Neural progenitor cell (in vitro differentiated cells): ENCODE measurements at places on chromosomes 5 and 9.

DNA sequence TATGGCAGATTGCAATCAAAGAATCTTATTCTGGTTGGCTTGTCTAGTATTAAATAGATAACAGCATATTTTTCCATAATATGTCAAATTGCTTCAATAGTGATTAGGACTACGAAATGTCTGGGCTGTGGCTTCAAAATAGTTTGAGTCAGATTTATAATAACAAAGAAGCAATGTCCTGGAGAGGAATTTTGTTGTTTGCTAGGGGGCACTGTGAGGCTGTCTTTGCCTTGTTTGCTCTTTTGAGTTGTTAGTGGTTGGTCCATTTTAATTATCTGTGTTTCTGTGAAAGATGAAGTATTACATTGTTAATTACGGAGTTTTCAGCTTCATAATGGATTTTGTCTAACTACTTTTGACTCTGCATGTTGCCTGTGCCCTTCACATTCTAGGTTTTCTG, 713.6 kb downstream of the TLE4 start:
- peak; percentile 9 for DNase-seq

DNA sequence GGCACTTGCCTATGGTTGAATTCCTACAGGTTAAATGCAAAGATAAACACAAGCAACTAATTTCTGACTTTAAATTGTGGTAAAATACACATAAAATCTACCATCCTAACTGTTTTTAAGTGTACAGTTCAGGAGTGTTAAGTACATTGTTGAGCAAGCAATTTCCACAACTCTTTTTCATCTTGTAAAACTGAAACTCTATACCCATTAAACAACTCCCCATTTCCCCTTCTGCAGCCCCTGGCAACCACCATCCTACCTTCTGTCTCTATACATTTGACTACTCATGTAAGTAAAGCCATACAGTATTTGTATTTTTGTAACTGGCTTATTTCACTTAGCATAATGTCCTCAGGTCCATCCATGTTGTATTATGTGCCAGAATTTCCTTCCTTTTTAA, 38.5 kb upstream of the STX17 start:
- DNase-seq: no peak

- no peak for DNase-seq
These were observed 252.8 kb downstream of the FBXL7 start for GRCh38 chr5:15752663-15753285.

DNA sequence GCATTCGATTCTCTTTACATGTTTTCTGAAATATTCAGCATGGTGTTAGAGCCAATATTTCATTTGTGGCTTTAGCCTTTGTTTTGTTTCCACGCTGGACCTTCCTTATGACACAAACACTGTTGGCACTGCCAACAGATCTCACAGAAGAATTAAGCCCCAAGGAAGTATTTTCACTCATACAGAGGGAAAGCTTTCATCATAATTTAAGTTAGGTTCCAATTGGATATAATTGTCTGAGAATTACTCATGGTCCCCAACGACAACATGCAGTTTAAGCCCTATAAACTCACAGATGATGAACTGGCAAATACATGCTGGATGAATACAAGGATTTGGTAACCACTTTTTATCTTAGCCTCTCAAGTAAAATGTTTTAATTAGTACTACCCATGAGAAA, 259.5 kb downstream of the EBF1 start:
- DNase-seq: no peak

- DNase-seq: no peak
These were observed 5.0 kb downstream of the SRD5A1 start for GRCh38 chr5:6638236-6638635.

GRCh38 chr5:180591311-180591887, at the start of gene SCGB3A1:
Gene SCGB3A1, minus strand, starts transcription at chr5:180591499. Its CDS starts 37 bp downstream, at chr5:180591462.
- peak; percentile 31 for DNase-seq

DNA sequence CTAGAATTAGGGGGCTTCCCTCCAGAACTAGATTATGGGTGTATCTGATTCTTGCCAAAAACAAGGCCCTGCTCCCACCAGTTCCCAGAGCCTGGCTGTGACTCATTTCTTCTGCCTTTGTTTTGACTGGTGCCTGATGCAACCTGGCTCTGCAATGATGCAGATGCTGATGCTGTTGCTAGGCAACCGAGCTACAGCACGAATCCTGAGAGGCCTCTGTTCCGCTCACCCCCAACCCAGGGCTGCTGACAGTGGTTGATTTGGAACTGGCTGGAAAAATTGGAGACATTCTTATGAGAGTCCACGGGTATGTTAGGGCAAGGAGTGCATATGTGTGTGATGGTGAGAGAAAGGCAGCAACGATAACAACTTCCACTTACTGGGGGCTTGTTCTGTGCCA, 100.3 kb downstream of the NSG2 start:
- peak; percentile 65 for DNase-seq

GRCh38 chr9:134962973-134963364, 45.3 kb upstream of the FCN1 start:
- DNase-seq: no peak

GRCh38 chr9:38026021-38026809, 42.8 kb downstream of the SHB start:
- no peak for DNase-seq

DNA sequence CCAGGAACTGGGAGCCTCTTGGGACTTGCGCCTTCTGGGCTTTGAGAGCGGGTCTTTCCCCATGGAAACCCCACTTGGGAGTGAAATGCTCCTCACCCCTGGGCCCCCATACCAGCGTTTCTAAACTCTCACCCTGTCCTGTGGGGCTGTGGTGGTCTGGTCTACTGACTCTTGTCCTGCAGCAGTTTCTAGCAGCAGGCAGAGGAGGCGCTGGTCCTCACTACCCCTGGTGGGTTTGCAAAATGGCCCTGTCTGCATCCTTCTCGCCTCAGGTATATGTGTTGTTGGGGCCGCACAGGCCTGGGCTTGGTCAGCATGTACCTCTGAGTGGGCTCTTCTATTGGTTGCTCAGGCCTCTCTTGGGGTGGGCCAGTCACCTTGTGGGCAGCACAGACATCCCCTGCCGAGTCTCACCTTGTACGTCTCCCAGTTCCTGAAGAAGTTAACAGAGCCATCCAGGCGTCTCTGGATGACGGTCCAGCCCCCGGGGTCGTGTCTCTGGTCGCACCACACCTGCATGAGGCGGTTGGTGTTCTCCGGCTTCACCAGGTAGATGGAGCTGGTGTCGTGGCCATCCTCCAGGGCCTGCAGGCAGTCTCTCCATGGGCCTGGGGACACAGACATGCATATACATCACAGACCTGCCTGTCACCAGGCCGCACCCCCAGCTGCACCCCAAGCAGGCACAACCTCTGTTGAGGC, 29.0 kb downstream of the ANGPTL2 start:
- DNase-seq: no peak

GRCh38 chr5:372556-372995, 51.1 kb downstream of the AHRR start:
- DNase-seq: no peak

DNA sequence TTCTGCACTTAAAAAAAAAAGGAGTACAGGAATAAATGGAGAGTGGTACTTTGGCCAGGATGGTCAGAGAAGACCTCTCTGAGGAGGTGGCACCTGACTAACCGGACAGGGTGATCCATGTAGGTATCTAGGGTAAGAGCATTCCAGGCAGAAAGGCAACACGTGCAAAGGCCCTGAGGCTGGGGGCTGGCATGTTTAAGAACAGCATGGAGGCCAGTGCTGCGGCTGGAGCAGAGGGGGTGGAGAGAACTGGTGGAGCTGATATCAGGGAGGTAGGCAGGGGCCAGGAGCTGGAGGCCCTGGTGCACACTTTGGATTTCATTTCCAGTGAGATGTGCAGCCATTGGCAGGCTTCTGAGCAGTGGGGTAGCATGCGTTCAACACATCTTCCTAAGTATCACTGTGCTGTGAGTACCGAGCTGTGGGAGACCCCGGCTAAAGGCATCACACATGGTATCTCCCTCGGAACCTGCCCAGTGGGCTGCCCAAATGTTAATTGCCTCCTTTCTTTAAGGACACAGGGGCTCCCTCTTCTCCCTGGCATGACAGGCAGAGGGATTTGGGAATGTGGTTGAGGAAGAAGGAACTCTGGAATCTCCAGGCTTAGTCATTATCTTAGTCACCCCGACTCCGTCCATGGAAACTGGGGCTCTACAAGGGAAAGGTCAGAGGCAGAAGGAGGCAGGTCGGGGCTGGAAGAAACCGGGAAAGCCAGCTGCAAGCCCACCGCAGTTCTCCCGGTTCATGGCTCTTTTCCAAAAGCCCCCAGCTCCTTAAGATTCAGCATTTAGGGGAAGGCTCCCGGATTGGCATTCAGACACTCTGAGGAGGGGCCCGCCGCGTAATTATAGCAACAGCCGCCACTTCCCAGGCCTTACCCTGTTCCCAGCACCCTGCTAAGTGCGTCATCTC, 18.6 kb downstream of the SLC6A7 start:
- peak; percentile 39 for DNase-seq

DNA sequence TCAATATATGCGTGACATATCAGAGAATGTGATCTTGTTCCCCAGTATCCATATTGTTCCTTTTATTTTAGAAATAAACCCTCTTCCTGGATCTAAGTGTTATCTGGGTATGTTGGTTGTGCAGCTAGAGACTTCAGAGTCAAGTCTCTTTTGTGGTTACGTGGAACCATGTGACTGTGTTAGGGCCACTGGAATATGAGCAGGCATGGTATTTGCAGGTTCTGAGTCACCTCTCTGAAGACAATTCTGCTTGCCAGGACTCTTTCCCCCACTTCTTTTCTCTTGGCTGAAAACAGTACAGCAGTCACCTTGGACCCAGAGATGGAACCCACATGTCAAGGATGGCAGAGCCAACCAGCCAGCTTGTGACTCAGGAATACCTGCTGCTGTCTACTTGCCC, 59.7 kb downstream of the ATP10B start:
- DNase-seq: no peak

GRCh38 chr5:170538096-170538465, 34.3 kb downstream of the KCNIP1 start:
- DNase-seq: no peak

DNA sequence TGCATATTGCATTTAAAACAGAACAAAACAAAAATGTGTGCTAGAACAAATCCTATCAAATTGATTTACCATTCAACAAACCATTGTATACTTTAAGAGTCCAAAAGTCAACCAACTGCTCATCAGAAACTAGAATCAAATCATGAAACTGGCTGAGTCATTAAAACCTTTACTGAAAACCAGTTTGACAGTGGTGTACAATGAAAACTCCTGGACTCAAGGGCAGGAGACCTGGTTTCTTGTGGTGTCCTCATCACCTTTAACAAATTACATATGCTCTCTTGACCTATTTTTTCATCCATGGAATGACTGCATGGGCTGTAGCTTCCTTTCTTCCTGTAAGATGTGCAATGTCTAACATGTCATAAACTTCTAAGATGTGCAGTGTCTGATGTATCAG, 315.3 kb upstream of the SLC30A5 start:
- no peak for DNase-seq

DNA sequence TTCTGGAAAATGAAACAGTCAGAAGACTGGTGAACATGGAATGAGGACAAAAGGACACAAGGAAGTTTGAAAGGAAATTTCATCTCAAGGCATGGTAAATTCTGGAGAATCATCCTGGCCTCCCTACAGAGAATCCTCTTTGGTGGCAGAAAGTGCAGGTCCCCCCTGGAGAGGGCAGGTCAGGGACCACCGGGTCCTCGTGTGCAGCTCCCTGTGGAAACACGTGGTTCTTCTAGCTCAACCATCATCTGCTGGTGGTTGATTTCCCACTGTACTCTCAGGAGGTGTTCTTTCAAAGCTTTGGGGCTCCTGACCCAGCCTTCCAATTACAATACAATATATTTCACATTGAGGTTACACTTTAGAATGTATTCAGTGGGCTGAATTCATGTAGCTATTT, 2.6 kb upstream of the GTF3C5 start:
- no peak for DNase-seq

DNA sequence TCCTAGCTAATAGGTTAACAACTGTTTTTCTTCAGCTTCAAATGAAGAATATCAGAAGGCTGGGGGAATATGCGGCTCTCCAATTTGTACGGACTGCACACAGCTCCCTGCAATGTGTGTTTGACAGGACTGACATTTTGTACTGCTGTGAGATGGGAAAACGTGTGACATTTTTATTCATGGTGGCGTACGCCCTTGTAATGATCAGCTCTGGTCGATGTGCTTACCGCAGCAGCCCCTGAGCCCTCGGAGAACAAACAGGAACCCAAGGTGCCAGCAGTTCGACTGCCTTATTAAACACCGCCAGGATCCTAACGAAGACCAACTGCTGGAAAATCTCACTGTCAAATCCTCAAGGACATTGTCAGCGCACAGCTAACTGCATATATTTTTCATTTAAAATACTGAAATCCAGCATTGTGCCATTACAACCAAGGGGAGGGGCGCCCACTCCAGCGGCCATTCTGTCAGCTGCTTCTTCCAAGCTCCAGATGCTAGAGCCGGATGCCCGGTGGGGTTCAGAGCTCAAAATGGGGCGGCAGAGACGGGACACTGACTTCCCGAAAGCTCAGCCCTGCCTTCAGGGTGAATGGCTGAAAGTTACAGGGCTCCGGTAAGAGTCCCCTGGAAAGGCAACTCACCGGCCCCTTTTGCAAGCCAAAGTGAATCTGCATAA, 66.8 kb downstream of the CRB2 start:
- no peak for DNase-seq

DNA sequence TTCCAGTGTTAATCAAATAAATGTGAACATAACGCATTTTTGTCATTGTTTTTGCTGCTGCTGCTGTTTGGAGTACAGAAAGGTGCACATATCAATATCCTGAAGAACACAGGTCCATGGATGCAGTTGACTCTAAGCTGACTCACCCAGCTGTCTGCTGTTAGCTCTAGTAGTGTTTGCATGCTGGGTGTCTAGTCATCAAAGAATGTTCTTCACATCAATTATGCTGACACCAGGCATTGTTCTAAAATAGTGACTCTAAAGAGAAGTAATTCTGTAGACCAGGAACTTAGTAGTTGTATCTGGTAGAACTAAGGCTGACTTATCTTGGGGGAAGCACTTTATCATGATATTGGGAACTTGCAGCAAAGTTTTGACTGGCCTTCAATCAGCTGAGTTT, 55.7 kb upstream of the DPYSL3 start:
- DNase-seq: no peak

- DNase-seq: no peak
These were observed 166.2 kb downstream of the TMEM38B start for GRCh38 chr9:105860516-105860915.

DNA sequence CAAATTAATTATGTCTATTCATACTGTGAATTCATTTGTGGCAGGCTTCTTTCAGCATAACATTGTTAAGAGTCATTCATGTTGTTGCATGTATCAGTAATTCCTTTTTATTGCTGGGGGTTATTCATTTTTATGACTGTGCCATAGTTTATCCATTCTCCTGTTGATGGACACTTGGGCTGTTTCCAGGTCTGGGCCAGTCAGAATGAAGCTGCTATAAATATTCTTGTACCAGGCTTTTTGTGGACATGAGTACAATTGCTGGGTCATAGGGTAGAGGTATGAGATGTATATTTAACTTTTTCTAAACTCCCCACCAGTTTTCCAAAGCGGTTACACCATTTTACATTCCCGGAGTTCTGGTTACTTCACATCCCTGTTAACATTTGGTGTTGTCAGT, 13.6 kb downstream of the PRPF4 start:
- no peak for DNase-seq

DNA sequence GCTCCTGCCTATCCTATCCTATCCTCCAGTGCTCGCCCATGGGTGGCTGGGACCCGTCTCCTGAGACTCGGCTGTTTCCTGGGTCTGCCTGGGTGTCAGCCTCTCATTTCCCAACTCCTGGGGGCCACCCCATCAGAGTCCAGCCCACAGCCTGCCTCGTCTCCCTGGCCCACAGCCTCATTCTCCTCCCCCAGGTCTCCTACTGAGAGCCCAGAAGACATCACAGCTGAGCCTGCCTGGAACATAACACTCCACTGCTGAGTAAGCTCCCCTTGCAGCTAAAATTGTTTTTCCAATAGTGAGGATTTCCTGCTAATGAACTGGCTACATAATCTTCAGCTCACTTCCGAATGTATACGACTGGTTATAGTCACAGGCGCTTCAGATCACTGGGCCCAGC, 95.3 kb downstream of the TTLL11 start:
- no peak for DNase-seq
